SJSA1 (cell line): ENCODE measurements at places on chromosomes 11 and 22. TPM values are rescaled to one million over a fixed set of nuclear protein-coding genes. Genes with fewer than 3 reads are reported as not detected.

DNA sequence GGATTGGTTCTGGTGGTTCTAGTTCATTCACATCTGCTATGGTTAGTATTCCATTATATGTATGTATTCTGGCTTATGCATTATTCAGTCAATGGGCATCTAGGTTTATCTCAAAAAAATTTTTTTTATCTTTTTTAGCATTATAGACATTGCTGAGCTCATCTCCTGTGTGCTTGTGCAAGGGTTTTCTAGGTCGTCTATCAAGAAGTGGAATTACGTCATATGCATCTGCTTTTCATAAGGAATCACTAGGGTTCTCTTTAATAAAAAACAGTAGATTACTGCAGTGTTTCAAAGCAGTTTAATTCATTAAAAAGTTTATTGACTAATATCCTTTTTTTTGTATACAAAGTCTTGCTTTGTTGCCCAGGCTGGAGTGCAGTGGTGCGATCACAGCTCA, 21.3 kb downstream of the TBC1D22A start:
- DNase-seq, result no peak

- DNase-seq, result peak; percentile 8
Observed at GRCh38 chr11:11626128-11626527, 4.3 kb upstream of the GALNT18 start.

GRCh38 chr22:30267382-30268302, 991 bp upstream of the OSM start:
- no peak for DNase-seq

GRCh38 chr22:35840302-35840739, 122.6 kb downstream of the APOL5 start:
- DNase-seq, result peak; percentile 90

DNA sequence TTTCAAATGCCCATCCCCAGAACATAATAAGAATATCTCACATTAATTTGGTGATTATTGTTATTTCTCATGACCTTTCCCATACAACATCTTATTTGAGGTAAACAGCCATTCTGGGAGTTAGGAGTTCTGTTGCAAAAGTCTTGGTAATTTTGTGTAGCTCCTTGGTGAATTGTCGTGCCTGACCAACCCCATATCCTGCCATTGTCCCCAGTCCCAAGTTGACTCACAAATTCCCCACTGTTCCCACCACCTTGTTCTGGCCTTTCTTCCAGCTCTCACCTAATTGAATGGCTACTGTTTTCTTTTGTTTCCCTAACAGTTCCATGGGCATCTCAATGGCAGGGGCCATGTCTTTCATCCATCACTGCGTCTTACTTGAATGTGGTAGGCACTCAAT, 8.0 kb downstream of the MTNR1B start:
- no peak for DNase-seq

DNA sequence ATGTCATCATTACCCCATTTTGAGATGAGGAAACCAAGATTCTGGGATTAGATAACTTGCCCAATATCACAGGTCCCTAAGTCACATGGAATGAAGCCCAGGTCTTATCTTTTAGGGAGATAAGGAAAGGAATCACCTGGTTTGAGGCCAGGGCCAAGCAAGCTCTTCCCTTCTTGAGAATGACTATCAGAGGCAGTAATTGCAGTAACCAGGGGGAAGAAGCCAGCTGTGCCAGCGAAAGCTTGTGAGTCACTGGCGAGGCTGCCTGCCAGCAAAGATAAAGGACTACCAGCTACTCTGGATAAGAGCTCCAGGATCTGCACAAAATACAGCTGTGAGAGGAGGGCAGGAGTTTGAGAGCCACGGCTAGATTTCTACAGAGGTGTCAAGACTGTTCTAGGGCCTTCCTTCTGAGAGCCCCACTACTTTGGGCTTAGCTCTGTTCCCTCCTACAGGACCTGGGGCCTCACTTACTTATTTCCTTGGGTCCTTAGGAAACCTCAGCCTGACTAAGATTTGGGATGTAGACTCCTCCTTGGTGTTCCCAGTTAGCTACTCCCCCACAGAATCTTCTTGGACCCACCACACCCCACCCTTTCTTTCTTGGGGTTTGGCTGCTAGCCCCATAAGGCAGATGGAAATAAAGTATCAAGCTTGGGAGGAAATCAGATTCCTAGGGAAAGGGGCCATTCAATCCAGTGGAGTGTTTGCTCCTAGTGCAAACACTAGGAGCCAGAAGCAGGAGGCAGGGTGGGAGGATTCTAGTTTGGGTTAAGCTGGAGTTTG, 9.7 kb upstream of the CCKBR start:
- no peak for DNase-seq

- DNase-seq, result no peak
Observed at GRCh38 chr22:28873183-28873963, 10.0 kb upstream of the ZNRF3 start.

GRCh38 chr11:105718641-105719040, 108.8 kb downstream of the GRIA4 start:
- DNase-seq, result no peak

- DNase-seq, result no peak
Observed at GRCh38 chr11:72426103-72426757, 8.1 kb downstream of the CLPB start.

The POU2AF2 gene
- total RNA-seq, result not detected in 2 replicates

The NXPE1 gene
- total RNA-seq, result not detected in 2 replicates

The PRR33 gene
- not detected in 2 replicates for total RNA-seq

The CD3D gene
- not detected in 2 replicates for total RNA-seq

The TRIM29 gene
- total RNA-seq, result not detected in 2 replicates

The NLRX1 gene
- total RNA-seq, result 3.1 and 5.5 TPM in 2 replicates

The BEST1 gene
- total RNA-seq, result 0.74 TPM in 1 of 2 replicates, not detected in the other

The CCDC81 gene
- total RNA-seq, result 18.2 and 37.4 TPM in 2 replicates

The OR51B5 gene
- 0.39 TPM in 1 of 2 replicates, not detected in the other for total RNA-seq
